ENCODE measurements at places on chromosomes 3 and 15.
A peak's percentile ranks its signal among the peaks of the same experiment; 100 is the strongest.

DNA sequence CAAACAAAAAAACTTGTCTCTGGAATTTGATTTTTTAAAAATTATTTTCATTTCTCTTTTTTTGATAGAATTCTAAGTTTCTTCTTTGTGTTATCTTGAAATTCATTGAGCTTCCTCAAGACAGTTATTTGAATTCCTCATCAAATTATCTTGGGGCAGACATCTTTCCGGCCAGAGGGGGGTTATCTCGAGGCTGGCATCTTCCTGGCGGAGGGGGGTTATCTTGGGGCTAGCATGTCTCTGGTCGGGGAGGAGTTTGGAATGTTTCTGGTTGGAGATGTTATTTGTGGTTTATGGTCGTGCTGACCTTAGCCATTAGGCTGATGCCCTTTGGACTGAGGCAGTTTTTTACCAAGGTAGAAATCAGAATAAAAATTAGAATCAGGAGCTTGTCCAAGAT lies 15.9 kb upstream of the TUBGCP5 start:
- DNase-seq: no peak

- DNase-seq: no peak
Observed at GRCh38 chr3:132445817-132446216, 28.5 kb downstream of the DNAJC13 start.

DNA sequence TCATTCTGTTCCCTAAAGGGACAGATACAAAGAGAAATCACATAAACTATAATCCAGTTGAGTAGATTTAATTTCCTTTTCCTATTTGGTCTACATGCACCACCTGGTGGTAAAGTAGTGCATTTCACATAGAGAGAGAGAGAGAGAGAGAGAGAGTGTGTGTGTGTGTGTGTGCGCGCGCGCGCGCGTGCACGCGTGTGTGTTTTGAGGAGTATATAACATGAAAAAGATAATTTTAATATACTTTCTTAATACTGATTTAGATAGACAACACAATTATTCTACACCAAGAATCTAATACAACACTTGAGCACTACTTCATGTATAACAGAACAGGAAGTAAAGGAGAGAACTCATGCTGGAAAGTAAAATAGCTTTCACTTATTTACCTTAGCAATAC lies 1.1 kb upstream of the FGF7 start:
- peak; percentile 35 for DNase-seq

DNA sequence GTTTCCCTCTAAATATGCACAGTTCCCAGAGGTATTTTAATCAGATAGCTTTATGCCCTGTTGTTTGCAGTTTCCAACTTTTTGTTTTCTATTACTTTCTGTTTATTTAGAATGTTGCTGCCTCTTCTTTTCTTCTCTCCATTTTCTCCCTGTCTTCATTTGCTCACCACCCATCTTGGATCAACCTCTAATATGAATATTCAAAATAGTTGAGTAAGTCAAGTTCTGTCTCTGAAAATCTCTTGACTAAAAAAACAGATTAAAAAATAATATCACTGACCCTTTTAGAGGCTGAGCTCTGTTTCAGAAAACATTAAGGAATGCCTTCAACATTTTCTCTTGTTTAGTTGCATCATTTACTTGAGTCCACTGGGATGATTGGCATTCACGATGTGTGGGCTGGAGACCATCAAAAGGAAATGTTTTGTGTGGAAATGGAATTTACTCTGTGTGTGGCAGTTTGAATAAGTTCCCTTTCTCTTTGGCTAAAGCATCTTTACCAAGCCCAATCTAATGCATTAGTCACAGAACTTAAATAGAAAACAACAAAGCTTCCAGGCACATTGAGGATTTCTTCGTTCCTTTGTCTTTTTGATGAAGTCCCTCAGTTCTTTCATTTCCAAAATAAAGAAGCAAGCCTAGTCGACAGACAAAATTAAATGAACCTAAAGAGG lies 633.9 kb upstream of the TGFBR2 start:
- no peak for DNase-seq

DNA sequence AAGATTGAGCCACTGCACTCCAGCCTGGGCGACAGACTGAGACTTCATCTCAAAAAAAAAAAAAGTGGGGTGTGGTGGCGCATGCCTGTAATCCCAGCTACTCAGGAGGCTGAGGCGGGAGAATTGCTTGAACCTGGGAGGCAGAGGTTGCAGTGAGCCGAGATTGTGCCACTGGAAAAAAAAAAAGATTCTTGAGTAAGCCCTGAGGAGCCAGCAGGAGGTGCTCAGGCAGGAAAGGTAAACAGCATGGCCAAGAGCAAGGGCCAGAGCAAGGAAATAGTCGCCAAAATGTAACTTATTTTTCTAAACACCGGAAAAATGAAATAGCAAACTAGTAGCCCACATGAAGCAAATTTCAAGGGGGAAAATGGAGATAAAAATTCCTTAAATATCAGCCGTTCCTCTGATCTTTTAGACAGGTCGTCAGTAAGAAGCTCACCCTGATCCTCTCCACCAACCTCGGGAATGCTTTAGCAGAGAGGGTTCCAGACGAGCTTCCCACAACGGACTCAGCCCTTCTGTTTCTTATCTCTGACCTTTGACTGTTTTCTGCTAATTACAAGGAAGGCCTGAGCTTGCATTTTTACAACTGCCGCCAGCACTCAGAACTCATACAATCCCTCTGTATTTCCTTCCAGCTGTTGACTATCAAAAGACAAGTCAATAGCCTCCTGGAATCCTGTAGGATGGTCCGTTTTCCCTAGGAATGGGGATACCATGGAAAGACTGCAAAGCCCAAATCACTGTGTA lies 45.0 kb upstream of the AKAP13 start:
- no peak for DNase-seq

GRCh38 chr3:69370156-69370883 lies 15.6 kb downstream of the FRMD4B start:
- no peak for DNase-seq

- no peak for DNase-seq
Observed at GRCh38 chr3:107260207-107260606, 117.0 kb upstream of the CCDC54 start.

DNA sequence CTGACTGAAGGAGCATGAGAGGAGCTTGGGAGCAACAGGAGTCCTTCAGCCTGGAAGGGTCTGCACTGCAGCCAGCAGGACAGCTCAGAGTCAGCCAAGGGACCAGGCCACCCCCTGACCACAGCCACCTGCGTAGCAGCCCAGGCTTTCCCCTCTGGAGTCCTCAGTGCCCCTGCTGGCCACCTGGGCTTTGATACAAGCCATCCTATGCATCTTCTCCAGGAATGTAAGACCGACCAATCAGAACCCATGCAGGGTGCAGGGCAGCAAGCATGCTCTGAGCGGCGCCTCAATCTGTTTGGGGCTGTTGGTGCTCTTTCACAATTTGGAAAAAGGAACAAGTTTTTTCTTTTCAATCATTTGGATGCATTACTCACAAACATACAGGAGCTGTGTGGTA lies 52.0 kb downstream of the DZIP1L start:
- no peak for DNase-seq

DNA sequence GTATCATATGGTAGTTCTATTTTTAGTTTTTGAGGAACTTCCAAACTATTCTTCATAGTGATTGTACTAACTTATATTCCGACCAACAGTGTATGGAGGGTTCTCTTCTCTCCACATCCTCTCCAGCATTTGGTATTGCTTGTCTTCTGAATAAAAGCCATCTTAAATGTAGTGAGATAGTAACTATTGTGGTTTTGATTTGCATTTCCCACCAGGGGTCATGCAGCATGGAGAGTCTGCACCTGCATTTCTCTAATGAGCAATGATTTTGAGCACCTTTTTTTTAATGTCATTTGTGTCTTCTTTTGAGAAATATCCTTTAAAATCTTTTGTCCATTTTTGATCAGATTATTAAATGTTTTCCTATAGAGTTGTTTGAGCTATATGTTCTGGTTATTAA lies 718.5 kb downstream of the ZBBX start:
- DNase-seq: no peak

- peak; percentile 68 for DNase-seq
Observed at GRCh38 chr15:101489237-101489598, 289 bp downstream of the PCSK6 start.

DNA sequence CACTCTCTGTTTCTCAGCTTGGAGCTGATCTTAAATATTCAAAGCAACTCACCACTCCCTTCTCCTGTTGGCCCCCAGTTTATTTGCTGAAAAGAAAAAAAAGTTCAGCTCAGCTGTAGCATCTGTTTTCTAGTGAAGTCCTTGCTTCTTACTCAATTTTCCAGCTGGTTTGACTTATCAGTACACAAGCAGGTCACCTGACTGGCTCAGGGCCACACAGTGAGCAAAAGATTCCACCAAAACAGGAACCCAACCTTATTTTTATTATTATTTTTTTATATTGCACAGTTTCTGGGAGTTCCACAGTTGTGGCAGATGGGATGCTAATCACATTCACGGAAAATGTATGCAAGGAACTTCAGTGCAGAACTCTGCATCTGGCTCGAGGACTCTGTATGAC lies 390.7 kb upstream of the RGMA start:
- no peak for DNase-seq

DNA sequence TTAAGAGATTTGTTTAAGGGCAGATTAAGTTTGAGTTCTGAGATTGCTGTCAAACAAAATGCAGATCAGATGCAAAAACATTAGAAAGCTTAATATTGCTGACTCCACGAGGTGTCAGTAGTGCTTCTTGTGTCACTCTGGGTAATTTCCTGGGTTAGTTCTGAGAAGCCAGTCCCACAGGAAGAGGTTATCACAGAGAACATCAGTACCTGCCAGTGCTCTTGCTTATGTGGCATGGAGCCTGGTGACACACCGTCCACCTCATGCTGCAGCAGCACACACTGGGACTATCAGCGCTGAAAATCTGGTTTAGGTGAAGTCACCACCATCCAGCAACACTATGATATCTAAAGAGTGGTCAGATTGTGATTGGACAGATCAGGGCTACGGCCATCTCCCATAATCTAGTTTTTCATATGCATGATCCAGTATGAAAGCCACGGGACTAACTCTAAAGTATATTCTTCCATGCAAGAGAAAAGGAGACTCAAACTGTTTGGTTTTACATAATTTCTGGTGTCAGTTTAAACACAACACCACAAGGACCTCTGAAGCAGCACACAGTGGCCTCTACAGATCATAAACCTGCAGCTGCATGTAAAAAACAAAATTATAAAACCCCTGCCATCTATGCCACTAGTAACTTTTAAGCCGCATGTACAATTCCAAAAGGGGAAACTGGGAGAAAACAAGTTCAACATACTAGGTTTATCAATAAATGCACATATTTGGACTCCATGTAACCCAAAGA lies 36.1 kb upstream of the MYO5C start:
- no peak for DNase-seq

GRCh38 chr3:184756151-184757021 lies 44.5 kb upstream of the MAGEF1 start:
- no peak for DNase-seq

GRCh38 chr15:37824717-37825382 lies 109.6 kb upstream of the TMCO5A start:
- DNase-seq: no peak
